Activated T-cell treated with anti-CD3 and anti-CD28 coated beads, Interleukin-2, amount 50 U/mL, for 72 hours (primary cell): ENCODE measurements at places on chromosomes 2 and 18. TPM values are rescaled to one million over a fixed set of nuclear protein-coding genes. Genes with fewer than 3 reads are reported as not detected.

DNA sequence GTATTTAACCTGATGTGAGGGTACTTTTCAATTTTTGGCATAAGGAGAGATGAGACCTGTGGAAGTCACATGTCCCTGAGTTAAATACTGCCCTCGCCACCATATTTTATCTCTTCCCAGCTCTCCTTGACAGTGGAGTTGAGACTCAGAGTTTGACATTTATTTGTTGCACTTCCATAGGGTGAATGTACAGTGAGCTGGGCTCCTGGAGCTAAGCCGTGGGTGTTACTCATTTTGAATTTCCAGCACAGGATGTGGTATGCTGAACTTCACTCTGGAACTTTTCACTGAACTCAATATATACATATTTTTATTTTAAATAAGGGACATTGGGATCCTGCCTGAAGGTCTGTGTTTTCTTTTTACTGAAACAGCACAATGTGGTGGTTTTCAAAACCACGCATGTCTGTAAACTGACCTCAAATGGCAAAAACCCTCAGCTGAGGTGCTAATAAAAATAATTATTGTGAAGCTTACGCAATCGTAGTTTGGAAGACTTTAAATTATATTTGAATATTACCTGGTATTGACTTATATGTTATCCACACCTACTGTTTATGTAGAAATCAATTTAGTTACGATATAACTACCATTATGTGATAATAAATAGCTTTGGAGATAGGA lies 12.1 kb downstream of the RNF144A start:
- DNase-seq: no peak
- peaks cover 15% of the 10 kb centered on the region for H3K36me3 ChIP-seq
- H3K4me3 ChIP-seq: peak overlapping the region; percentile 4
- H3K27ac ChIP-seq: no peak overlapping the region
- H3K4me1 ChIP-seq: peaks cover 59% of the 10 kb centered on the region
- no peaks in the 10 kb centered on the region for H3K27me3 ChIP-seq

- no peak for DNase-seq
- no peak overlapping the region for H3K4me3 ChIP-seq
- H3K27me3 ChIP-seq: peaks cover under 1% of the 10 kb centered on the region
These were observed 43.6 kb upstream of the TCF7L1 start for GRCh38 chr2:85089585-85089984.

DNA sequence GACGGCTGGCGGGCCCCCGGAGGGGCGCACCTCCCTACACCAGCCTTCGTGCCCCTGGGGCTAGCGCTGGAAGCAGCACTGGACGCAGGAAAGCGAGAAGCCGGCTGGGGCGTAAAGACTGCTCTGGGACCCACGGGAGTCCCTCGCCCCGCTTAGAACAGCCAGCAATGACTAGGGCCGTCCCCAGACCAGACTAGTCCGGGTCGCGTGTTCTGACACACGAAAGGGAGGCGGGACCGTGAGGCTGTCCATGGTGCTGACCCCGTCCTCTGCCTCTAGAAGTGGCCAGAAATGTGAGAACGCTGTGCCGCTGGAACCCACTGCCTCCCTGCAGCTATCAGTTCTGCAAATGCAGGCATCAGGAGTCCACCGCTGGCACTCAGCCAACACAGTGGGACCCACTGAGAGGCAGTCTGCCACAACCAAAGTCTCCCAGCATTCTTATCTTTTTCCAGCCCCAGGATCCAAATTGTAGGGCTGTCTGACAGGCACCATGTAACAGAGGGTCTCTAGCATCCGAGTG lies at the start of gene UCN:
UCN (minus strand) TSS at position 87 of the 523 bp plus-strand sequence. CDS start 550 bp downstream, outside the sequence.
- no peak within 1 kb of the TSS for H3K27ac ChIP-seq
- peaks cover 7% of the 10 kb centered on the region for H3K36me3 ChIP-seq
- H3K27me3 ChIP-seq: peaks cover 21% of the 10 kb centered on the region
- peak within 1 kb of the TSS; percentile 52 for H3K4me3 ChIP-seq
- DNase-seq: no peak
- H3K4me1 ChIP-seq: no peaks in the 10 kb centered on the region

DNA sequence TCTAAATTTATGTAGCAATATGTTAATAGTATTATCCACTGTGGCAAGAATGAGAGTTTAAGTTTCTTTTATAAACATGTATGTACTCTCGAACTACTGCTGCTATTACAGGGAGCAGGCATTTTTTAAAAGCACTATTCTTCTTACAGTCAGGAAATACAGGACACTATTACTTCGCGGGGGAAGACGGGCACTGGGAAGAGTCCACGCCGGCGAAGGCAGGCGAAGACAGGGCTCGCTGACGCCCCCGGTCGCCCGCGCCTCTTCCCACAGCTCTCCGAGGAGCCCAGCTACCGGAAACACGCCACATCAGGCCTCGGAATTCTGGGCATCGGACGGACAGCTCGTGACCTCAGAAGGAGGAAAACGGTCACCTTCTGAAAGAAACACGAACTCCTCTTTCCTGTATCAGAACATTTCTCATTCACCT lies 90.2 kb downstream of the FAM161A start:
- H3K36me3 ChIP-seq: peaks cover 5% of the 10 kb centered on the region
- H3K27me3 ChIP-seq: no peaks in the 10 kb centered on the region
- H3K4me1 ChIP-seq: peaks cover 24% of the 10 kb centered on the region
- DNase-seq: no peak
- H3K4me3 ChIP-seq: peak overlapping the region; percentile 93

DNA sequence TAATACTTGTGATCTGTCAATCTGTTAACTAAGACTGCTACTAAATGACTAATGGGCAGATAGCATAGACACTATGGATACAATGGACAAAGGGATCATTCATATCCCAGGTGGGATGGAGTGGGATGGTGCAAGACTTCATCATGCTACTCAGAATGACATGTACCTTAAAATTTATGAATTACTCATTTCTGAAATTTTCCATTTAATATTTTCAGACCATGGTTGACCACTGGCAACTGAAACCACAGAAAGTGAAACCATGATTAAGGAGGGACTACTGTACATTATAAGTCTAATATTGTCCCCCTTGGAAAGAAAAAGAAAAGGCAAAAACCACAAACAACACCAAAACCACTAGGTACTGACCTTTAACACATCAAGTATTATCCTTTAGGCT lies 247.0 kb upstream of the SYT4 start:
- no peaks in the 10 kb centered on the region for H3K36me3 ChIP-seq
- H3K4me1 ChIP-seq: no peaks in the 10 kb centered on the region
- no peak overlapping the region for H3K4me3 ChIP-seq
- no peaks in the 10 kb centered on the region for H3K27me3 ChIP-seq
- no peak for DNase-seq

DNA sequence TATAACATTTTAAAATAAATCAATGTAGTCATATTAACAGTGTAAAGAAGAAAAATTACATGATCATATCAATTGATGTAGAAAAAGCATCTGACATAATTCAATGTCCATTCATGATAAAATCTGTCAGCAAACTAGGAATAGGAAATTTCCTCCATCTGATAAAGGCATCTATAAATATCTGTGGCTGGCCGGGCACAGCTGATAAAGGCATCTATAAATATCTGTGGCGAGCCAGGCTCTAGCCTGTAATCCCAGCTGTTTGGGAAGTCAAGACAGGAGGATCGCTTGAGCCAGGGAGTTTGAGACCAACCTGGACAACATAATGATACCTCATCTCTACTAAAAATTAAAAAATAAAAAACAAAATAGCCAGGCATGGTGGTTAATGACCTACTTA lies 18.1 kb upstream of the RANBP2 start:
- DNase-seq: no peak
- H3K4me3 ChIP-seq: no peak overlapping the region
- H3K27ac ChIP-seq: no peak overlapping the region
- no peaks in the 10 kb centered on the region for H3K27me3 ChIP-seq
- no peaks in the 10 kb centered on the region for H3K36me3 ChIP-seq
- no peaks in the 10 kb centered on the region for H3K4me1 ChIP-seq

DNA sequence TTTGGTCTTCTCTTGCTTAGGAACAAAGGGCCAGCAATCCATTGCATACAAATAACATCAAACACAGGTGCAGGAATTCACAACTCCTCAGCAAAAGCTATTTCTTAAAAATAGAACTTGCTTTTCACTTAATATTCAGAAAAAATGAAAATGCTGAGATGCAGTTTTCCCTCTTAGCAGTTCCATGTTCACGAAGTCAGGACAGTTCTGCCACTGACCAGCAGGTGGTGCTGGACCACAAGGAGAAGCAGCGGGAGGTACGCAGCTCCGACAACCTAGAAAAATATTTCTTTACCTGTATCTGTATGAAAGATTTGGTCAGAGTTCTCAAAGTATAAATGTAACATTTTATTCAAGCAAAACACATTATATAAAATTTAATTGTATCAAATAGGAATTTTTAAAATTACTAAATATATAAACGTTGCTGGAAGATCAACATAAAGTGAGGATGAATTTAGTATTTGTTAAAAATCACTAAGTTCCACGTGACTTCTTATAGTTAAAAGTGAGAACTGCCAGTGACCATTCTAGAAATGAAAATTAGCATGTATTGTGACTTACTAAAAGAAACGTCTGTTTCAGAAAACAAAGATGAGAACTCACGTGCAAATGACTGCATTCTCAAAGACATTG lies 48.8 kb downstream of the ADNP2 start:
- no peak overlapping the region for H3K4me3 ChIP-seq
- no peak overlapping the region for H3K27ac ChIP-seq
- H3K27me3 ChIP-seq: peaks cover 21% of the 10 kb centered on the region
- DNase-seq: peak; percentile 77
- no peaks in the 10 kb centered on the region for H3K36me3 ChIP-seq
- no peaks in the 10 kb centered on the region for H3K4me1 ChIP-seq

GRCh38 chr18:25827961-25828561 lies 262.4 kb downstream of the SS18 start:
- no peak overlapping the region for H3K27ac ChIP-seq
- H3K27me3 ChIP-seq: no peaks in the 10 kb centered on the region
- no peaks in the 10 kb centered on the region for H3K36me3 ChIP-seq
- no peak overlapping the region for H3K4me3 ChIP-seq
- no peaks in the 10 kb centered on the region for H3K4me1 ChIP-seq
- no peak for DNase-seq

Gene ZNF385B
- total RNA-seq: not detected

Gene POTEC
- not detected for total RNA-seq

Gene PLCD4
- 0.35 TPM for total RNA-seq

Gene PRKD3
- 20.2 TPM for total RNA-seq
